ENCODE measurements at places on chromosomes 3 and 15. TPM values are rescaled to one million over a fixed set of nuclear protein-coding genes. Genes with fewer than 3 reads are reported as not detected.

- peak; percentile 88 for DNase-seq
These were observed 154.8 kb downstream of the PLCL2 start for GRCh38 chr3:17039594-17039993.

Gene SH2D7
- total RNA-seq: not detected

Gene NANOGP8
- total RNA-seq: not detected

Gene UCN2
- 0.25 TPM for total RNA-seq

DNA sequence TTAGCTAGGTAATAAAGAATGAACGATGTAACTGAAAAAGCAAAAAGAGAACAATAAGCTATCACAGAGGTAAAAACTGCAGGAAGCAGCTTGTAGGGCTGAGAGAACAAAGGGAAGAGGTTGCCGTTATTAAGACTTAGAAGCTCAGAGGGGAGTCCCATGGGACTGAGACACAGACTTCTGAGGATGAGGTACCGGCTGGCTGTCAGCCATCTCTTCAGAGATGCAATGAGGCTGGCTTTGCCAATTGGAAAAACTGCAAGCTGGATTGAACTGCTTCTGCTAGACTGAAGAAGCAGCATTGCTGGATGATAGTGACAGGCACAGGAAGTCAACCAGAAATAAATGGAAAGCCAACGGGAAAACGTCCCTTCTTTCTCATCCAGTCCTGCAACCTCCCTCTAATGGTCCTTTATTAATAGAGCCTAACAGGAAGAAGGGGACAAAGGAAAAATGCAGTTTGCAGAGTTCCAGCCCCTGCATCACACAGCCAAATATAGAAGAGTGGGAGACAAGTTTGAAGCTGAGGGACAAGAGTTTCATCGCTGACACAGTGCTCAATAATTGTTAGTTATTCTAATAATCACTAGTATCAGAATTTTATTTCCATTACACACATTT is 21.1 kb upstream of the KLHL6 start:
- DNase-seq: peak; percentile 61

Gene ARHGAP31
- total RNA-seq: 15.3 TPM

- no peak for DNase-seq
These were observed 321.5 kb upstream of the CADM2 start for GRCh38 chr3:84637272-84637671.
